ENCODE measurements at places on chromosomes 1 and 21. TPM values are rescaled to one million over a fixed set of nuclear protein-coding genes. Genes with fewer than 3 reads are reported as not detected.

DNA sequence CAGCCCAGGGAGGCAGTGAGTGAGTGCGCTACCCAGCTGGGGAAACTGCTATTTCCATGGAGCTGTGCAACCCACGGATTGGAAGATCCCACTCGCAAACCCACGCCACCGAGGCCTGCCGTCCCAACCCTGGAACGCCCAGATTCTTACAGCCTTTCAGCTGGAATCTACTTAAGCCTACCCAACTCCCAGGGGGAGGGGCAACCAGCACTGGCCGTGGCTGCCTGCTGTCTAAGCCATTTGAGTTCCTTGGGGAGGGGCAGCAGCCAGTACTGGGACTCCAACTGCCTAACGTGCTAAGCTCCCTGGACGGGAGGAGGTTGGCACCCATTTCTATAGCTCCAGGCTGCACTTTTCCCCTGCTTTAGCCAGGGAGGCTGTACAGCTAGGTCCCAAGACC, 27.1 kb upstream of the ZNF669 start:
- no peak for DNase-seq
- no peak overlapping the region for H3K27ac ChIP-seq
- H3K4me3 ChIP-seq: no peak overlapping the region
- H3K27me3 ChIP-seq: no peaks in the 10 kb centered on the region
- H3K4me1 ChIP-seq: no peaks in the 10 kb centered on the region

DNA sequence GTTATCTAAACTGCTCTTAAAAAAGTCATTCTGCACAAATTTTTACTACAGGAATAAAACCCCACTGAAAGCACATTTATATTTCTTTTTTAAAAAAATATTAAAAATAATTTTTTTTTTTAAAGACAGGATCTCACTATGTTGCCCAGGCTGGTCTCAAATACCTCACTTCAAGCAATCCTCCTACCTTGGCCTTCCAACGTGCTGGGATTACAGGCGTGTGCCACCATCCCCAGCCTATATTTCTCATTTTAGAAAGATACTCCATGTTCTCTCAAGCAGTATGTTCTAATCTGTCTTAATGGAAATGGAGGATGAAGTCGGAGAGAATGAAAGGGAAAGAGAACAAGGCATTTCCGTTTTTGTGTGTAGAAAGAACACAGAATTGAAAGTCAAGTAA, 17.1 kb downstream of the USP24 start:
- H3K4me3 ChIP-seq: no peak overlapping the region
- DNase-seq: no peak
- no peaks in the 10 kb centered on the region for H3K27me3 ChIP-seq
- H3K36me3 ChIP-seq: peaks cover 28% of the 10 kb centered on the region
- no peak overlapping the region for H3K27ac ChIP-seq

DNA sequence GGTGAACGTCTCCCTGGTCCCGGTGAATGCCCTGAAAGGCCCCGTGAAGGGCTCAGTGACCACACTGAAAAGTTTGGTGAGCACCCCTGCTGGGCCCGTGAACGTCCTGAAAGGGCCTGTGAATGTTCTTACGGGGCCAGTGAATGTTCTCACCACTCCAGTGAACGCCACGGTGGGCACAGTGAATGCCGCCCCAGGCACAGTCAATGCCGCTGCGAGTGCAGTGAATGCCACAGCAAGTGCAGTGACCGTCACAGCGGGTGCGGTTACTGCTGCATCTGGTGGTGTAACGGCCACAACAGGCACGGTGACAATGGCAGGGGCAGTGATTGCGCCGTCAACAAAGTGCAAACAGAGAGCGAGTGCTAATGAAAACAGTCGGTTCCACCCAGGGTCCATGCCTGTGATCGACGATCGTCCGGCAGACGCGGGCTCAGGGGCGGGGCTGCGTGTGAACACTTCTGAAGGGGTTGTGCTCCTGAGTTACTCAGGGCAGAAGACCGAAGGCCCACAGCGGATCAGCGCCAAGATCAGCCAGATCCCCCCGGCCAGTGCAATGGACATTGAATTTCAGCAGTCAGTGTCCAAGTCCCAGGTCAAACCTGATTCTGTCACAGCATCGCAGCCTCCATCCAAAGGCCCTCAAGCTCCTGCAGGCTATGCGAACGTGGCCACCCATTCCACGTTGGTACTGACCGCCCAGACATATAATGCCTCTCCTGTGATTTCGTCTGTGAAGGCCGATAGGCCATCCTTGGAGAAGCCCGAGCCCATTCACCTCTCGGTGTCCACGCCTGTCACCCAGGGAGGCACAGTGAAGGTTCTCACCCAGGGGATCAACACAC, 41.5 kb downstream of the ZBTB17 start:
- DNase-seq: no peak
- no peaks in the 10 kb centered on the region for H3K27me3 ChIP-seq
- no peak overlapping the region for H3K27ac ChIP-seq
- H3K4me1 ChIP-seq: no peaks in the 10 kb centered on the region

DNA sequence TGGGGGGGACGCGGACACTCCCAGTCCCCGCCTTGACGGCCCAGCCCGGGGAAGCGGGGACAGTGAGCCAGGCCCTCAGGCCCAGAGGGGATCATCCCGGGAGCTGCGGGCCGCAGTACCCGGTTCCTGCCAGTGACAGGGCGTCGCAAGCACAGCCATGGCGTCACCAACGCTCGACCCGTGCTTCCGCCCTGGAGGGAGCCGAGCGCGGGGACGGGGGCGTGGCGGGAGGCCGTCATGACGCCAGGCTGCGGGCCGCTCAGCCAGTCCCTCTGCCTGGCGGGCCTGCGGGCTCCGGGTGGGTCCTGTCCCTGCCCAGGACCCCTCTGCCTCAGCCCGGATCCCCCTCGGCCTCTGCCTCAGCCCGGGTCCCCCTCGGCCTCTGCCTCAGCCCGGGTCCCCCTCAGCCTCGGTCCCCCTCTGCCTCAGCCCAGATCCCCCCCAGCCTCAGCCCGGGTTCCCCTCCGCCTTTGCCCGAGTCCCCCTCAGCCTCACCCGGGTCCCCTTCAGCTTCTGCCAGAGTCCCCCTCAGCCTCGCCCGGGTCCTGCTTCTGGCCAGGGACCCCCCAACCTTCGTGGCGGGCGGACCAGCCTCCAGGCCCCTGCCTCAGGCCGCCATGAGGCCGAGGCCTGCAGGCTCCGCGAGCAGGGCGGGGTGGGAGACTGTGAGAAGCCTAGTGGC, 2.3 kb upstream of the SLC2A5 start:
- H3K36me3 ChIP-seq: no peaks in the 10 kb centered on the region
- H3K4me3 ChIP-seq: no peak overlapping the region
- no peaks in the 10 kb centered on the region for H3K27me3 ChIP-seq
- DNase-seq: no peak

DNA sequence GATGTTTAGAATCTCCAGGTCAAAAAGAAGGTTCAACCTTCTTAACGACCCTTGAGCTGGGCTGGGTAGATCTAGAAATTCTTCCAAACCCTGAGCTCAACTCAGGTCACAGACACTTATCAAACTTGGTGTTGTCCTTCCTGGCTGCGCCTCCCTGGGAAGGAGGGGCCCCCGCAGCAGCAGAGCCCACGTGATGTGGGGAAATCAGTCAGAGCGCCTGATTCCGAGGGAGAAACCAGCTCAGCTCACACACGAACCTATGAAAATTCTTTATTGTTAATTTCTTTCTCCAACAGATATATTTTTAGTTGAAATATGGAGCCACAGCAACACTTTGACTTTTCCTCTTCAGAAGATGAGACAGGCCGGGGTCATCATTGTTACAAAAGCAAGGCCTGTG, 24.3 kb upstream of the CLSTN1 start:
- no peak overlapping the region for H3K27ac ChIP-seq
- DNase-seq: no peak
- no peaks in the 10 kb centered on the region for H3K36me3 ChIP-seq
- H3K4me3 ChIP-seq: no peak overlapping the region
- no peaks in the 10 kb centered on the region for H3K27me3 ChIP-seq

GRCh38 chr1:50329332-50329932, 93.8 kb downstream of the DMRTA2 start:
- peaks cover 4% of the 10 kb centered on the region for H3K27me3 ChIP-seq
- DNase-seq: no peak
- H3K4me1 ChIP-seq: no peaks in the 10 kb centered on the region
- H3K27ac ChIP-seq: no peak overlapping the region
- H3K4me3 ChIP-seq: no peak overlapping the region

DNA sequence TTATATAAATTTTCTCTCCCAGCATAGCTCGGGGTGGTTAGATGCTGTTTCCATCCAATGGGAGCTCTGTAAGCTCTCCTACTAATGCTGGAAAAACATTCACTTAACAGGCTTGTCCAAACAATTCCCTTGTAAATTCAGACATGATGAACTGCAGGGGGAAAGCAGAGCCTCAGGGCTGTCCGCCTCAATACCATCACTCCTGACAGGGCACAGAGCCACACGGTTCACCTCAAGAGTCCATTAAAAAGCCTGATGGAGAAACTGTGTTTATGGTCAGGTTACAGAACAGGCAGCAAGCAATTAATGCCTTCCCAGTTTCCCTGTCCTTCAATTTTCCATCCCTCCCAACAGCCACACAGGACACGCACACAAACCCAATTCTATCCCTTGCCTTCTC, 171.0 kb downstream of the BRINP2 start:
- H3K27ac ChIP-seq: no peak overlapping the region
- no peak overlapping the region for H3K4me3 ChIP-seq
- H3K4me1 ChIP-seq: no peaks in the 10 kb centered on the region
- H3K27me3 ChIP-seq: no peaks in the 10 kb centered on the region

- no peaks in the 10 kb centered on the region for H3K27me3 ChIP-seq
- H3K36me3 ChIP-seq: no peaks in the 10 kb centered on the region
- H3K4me3 ChIP-seq: no peak overlapping the region
- peaks cover 5% of the 10 kb centered on the region for H3K4me1 ChIP-seq
- H3K27ac ChIP-seq: no peak overlapping the region
Observed at GRCh38 chr1:87791931-87792740, 463.5 kb downstream of the LMO4 start.

GRCh38 chr1:210129092-210129491, 103.5 kb upstream of the SERTAD4 start:
- peaks cover 5% of the 10 kb centered on the region for H3K27me3 ChIP-seq
- H3K27ac ChIP-seq: no peak overlapping the region
- H3K4me1 ChIP-seq: no peaks in the 10 kb centered on the region
- DNase-seq: no peak
- H3K4me3 ChIP-seq: no peak overlapping the region

DNA sequence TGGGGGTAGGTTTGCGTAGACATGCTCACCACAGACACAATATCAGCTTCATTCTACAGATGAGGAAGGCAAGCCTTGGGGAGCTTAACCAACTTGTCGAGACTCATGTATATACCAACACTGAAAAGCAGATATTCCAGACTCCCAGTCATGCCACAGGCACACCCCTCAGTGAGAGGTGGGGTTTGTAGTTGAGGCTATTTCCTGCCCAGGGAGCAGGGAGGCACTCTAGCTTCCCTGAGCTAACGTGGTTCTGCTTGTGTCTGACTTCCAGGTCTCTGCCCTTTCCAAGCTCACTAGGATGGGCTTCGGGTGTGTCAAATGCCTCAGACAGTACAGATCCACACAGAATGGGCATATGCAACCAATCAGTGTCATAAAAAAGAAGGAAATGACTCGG, 122.3 kb upstream of the RUNX1 start:
- H3K4me3 ChIP-seq: no peak overlapping the region
- no peaks in the 10 kb centered on the region for H3K4me1 ChIP-seq
- no peaks in the 10 kb centered on the region for H3K27me3 ChIP-seq
- H3K36me3 ChIP-seq: no peaks in the 10 kb centered on the region

- no peak for DNase-seq
- peaks cover 41% of the 10 kb centered on the region for H3K36me3 ChIP-seq
- no peak overlapping the region for H3K27ac ChIP-seq
- no peaks in the 10 kb centered on the region for H3K27me3 ChIP-seq
- peaks cover 12% of the 10 kb centered on the region for H3K4me1 ChIP-seq
- H3K4me3 ChIP-seq: no peak overlapping the region
Observed at GRCh38 chr1:119739150-119739549, 27.4 kb downstream of the PHGDH start.

GRCh38 chr1:108897865-108898720, 21.3 kb downstream of the GPSM2 start:
- no peak overlapping the region for H3K4me3 ChIP-seq
- no peak overlapping the region for H3K27ac ChIP-seq
- DNase-seq: peak; percentile 69
- H3K4me1 ChIP-seq: no peaks in the 10 kb centered on the region
- H3K27me3 ChIP-seq: no peaks in the 10 kb centered on the region

- no peaks in the 10 kb centered on the region for H3K36me3 ChIP-seq
- H3K4me1 ChIP-seq: no peaks in the 10 kb centered on the region
- DNase-seq: no peak
- H3K27me3 ChIP-seq: peaks cover 16% of the 10 kb centered on the region
- no peak overlapping the region for H3K4me3 ChIP-seq
Observed at GRCh38 chr1:18077657-18078215, 29.9 kb upstream of the IGSF21 start.

DNA sequence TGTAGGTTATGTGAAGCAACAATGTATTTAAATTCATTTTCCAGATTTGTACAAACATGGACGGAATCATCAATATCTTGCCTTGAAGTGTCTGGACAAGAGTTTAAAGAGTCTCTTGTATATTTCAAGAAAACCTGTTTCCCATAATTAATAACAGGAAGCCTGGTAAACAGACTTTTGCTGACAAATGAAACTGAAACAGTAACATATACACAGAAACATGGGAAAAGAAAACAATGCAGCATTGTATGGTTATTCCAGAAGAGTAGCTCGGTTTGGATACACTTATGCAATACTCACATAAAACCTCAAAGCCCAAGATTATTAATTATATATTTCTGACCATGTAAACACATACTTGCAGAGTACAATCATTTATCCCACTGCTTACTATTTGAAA, 265.5 kb downstream of the PTPRC start:
- no peaks in the 10 kb centered on the region for H3K36me3 ChIP-seq
- H3K27me3 ChIP-seq: no peaks in the 10 kb centered on the region

The PIGR gene
- total RNA-seq: not detected

The S100A7A gene
- total RNA-seq: not detected

The NTRK1 gene
- not detected for total RNA-seq

The A3GALT2 gene
- total RNA-seq: not detected

The NOL9 gene
- 63.5 TPM for total RNA-seq

The TMEM54 gene
- total RNA-seq: 17.6 TPM

The ADAM15 gene
- 16.9 TPM for total RNA-seq

The TIE1 gene
- total RNA-seq: 1.5 TPM

The CFAP141 gene
- total RNA-seq: not detected

The AQP10 gene
- not detected for total RNA-seq

The CD52 gene
- not detected for total RNA-seq

The FMO3 gene
- total RNA-seq: not detected

All from SJCRH30 (cell line).